ENCODE measurements at places on chromosomes 1 and 21.

DNA sequence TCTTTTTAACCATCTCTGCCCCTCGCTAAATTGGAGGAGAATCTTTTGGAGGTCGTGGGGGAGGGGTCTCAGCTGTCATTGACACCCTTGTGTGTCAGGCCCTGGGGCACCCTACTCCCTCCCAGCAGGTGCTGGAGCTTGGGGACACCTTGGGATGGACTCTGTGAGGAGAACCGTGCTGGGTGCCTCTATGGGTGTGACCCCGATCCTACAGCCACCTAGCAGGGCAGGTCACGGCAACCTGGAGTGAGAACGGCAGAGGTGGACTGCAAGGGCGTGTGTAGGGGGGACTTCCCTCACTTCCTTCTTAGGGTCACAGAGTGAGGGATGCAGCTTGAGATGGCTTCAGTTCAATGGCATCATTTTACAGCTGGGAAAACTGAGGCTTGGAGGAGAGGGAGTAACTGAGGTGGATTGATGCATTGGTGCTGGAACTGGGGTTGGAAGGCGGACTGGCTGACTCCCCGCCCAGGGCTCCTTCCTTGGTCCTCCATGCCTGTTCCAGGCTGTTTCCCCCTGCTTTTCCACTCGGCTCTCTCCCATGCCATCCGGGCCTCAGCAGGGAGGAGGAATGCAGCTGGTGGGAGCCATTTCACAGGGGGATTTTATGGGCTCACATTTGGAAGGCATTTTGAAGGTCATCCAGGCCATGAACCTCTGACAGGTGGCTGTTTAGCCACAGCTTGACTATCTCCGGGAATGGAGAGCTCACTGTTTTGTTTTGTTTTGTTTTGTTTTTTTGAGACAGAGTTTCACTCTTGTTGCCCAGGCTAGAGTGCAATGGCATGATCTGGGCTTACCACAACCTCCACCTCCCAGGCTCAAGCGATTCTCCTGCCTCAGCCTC, 18.8 kb upstream of the ARHGEF10L start:
- no peak for DNase-seq

DNA sequence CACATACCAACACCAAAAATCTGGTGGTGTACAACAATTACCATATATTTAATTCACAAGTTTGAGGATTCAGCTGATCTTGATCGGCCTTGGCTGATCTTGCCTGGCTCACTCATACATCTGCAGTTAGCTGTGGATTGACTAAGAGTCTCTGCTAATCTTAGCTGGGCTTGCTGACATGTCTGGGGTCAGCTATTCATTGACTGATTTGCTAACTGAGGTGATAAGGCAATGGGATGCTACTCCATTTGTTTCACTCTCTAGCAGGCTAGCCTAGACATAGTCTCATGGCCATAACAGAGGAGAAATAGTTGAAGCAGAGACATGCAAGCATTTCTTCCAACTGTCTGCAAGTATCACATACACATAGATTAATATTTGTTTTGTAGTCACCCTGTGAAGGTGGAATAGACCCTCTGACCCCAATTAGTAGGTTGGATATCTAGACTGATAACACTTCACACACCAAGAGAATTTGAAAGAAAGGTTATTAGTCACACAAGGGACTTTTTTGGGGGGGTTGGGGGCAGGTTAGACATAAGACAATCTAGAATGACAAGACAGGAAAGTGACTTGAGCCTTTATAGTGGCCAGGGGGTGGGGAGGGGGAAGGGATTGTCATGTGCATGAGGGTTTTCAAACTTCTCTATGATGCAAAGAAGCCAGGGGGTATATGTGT, 142.3 kb downstream of the BARHL2 start:
- no peak for DNase-seq

DNA sequence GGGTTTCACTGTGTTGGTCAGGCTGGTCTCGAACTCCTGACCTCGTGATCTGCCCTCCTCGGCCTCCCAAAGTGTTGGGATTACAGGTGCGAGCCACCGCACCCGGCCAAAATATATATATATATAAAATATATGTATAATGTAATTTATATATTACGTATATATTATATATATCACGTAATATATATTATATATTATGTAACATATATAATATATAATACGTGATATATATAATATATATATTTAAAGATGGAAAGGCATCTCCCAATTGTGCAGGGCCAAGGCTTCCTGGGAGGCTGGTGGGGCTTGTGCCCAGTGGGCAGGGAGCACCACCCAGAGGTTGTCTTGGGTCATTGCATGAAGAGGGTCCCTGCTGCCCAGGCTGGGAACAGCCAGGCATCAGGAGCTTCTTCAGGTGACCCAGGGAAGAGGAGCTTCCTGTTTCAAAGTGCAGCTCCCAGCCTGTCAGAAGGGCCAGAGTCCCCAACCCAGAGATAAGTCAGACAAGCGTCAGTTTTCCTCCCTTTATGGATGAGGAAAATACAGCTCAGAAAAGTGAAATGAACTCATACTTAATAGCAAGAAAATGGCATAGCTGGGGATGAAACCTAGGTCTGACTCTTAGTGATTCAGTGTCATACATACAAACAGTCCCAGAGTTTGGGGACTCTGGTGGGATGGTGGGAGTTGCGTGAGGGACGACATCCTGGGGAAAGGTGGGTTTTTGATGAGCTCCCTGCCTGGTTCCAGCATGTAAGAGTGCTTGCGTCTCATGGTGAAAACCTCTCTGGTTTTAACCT, 12.0 kb downstream of the UBE2Q1 start:
- peak; percentile 92 for DNase-seq

GRCh38 chr1:229869687-229870086, 197.4 kb upstream of the GALNT2 start:
- no peak for DNase-seq

- peak; percentile 64 for DNase-seq
Observed at GRCh38 chr1:163069142-163069541, at the start of gene RGS4. Gene RGS4, plus strand, starts transcription at chr1:163069361. Its CDS starts 124 bp downstream, at chr1:163069485.

DNA sequence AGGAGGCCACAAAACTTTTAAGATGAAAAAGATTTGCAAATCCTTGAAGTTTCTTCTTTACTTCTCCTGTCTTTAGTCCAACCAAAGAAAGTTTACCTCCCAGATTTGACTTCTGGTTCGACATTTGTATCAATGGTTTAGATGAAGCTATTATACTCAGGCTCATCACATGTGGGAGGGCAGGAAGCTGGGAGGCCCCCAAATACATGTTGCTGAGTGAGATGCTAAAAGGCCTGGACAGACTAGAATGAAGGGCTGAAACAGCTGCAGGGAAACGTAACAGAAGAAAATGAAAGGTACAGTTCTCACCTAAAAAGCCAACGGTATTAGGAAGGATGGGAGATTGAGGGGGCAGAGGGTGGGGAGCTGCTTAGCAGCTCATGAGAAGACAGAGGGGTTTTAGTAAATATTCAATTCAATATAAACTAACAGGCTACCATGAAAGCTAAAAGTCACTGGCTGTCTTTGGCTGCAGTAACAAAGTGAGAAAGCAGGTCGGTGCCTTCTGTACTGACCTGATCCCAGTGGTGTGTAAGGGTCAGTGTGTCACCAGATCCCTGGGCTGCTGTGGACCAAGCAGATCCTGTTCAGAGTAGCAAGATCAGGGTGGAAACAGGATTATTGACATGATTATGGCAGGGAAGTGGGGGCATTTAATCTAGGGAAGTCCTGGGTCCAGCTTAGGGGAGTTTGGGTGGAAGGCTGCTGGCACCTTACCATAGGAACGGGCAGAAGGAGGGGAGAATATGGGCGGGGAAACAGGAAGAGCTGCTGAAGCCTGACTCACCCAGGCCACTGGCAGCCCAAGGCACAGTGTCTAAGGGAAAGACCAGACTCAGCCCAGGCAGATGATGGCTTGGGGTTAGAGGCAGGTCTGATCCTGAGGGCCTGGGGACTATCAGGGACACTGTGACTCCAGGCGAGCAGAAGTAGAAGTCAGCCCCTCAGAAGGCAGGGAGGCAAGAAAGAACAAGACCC, 60.4 kb downstream of the KCNN3 start:
- no peak for DNase-seq

GRCh38 chr1:202281316-202282024, 60.3 kb downstream of the UBE2T start:
- no peak for DNase-seq

DNA sequence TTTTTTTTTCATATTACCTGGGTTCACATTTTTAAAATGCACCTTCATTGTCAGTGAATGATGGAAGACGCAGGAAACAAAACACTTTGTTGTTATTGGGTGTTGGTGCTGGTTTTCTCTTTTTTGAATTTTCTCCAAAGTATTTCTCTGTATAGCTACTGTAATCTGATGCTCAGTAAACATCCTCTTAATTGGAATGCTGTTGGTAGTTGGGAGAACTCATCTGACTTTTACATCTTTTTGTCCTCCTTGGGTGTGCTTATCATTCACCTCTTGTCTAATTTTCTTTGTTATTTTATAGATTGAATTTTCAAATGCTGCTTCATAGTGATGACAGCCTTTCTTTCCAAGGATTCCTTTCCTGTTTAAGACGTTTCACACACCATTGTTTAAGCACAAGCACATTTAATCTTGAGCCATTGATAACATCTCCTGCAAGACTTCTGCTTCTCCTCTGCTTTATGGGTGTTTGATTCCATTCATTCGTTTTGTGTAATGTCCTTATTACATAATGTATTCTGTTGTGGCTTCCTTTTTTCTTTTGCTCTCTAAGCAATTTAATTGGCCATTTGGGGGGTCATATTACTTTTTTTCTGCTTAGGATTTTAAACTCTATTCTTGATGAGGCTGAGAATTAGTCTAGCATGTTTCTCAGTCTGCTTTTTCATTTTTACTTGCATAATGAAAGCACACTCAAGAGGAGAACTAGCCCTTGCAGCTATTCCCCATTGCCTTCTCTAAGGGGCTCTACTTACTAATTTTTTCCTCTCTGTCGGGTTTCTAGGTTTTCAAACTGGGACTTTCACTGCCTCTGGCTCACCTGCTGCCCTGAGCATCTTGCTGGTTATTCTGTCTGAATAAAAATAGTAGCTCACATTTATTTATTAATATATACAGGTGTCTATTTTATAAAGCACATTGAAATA, 42.0 kb upstream of the CD34 start:
- no peak for DNase-seq

DNA sequence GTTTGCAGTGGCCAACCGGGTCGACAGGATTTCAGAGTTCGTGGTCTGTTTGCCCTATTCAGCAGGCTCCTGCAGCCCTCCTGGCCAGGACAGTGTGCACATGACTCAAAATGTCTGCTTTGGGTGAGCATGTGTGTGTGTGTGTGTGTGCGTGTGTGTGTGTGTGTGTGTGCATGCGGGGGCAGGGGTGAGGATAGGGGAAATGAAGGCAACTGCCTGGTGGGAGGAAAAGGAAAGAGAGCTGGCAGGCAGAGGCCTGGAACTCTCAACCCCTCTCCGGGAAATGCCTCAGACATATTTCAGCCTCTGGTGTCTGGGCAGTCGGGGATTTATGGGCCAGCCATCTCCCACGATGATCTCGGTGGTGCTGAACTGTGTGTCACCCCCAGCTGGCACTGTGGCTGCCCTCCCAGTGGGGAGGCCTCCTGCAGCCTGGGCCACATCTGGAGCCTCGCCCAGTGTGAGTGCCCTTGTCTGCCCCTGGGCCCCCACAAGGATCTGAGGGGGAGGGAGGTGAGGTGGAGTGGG, 15.2 kb downstream of the CDCP2 start:
- DNase-seq = no peak

DNA sequence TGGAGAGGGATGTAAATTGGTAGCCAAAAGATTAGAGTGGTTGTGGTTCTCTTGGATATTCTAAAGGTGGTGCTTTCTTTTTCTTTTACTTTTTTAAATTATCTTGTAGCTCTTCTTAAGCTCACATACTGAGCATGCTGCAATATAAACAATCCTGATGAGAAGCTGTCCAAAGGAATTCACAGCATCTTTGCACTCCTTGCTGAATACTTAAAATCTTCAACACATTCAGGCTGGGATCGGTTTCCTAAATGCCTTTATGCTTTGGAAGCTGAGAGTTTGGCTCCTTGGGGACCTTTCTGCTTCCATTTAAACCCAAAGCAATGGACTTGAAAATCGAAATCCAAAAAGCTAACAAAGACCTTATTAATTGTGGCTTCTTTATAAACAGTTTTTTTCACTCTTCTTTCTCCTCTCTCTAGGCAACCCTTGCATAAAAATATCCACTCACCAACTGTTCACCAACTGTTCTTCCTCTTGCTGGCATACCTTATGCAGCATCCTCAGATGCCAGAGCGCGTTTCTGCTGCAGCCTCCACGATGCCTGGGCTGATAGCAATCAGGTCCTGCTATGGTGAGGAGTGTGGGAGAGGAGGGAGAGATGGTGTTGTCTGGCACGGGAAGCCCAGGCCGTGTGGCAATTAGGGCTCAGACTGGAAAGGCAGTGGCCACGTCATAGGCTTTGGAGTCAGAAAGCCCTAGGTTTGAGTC, 535.8 kb upstream of the DAB1 start:
- DNase-seq = no peak

GRCh38 chr1:21069549-21069948, 107.1 kb downstream of the EIF4G3 start:
- no peak for DNase-seq

DNA sequence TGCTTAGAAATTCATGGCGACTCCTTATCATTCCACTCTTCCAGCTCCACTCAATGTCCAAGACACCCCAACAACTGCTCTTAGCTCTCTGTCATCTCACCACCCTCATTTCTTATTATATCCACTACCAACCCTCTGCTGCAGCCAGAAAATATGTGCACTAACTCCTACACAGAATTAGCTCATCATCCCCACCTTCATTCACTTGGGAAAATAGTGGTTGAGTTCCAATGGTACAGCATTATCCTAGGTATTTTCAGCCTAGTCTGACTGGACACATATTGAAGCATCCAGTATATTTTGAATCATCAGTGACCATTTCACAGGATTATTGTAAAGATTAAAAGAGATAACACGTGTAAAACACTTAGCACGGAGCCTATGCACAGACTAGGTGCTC, 16.7 kb upstream of the VSIG8 start:
- DNase-seq = no peak

DNA sequence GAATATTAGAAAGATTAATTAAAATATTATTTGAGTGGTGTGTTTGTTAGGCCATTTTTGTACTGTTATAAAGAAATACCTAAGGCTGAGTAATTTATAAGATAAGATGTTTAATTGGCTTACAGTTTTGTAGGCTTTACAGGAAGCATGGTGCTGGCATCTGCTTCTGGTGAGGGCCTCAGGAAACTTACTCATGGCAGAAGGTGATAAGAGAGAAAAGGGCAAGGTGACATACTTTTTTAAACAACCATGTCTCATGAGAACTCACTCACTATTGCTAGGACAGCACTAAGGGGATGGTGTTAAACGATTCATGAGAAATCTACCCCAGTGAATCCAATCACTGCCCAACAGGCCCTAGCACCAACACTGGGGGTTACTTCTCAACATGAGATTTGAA, 56.7 kb upstream of the RGS21 start:
- no peak for DNase-seq

DNA sequence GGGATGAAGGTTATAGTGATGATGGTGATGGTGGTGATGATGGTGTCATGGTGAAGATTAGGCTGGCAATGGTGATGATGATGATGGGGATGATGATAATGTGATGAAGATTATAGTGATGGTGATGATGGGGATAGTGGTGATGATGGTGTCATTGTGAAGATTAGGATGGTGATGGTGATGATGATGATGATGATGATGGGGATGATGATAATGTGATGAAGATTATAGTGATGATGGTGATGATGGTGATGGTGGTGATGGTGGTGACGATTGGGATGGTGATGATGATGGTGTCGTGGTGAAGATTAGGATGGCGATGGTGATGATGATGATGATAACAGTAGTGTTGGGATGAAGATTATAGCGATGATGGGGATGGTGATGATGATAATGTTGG, 285.1 kb upstream of the AJAP1 start:
- DNase-seq = no peak
